Prostate gland (tissue), 2 donors: ENCODE measurements at places on chromosomes 7 and 10.

- no peak for DNase-seq
Observed at GRCh38 chr10:124230635-124231167, 137.3 kb upstream of the CHST15 start.

- no peak for DNase-seq
Observed at GRCh38 chr10:18397906-18398305, 253.5 kb downstream of the NSUN6 start.

- no peak for DNase-seq
Observed at GRCh38 chr10:37777056-37777455, 80.4 kb downstream of the ZNF248 start.

GRCh38 chr7:151389096-151389767, 20.6 kb downstream of the WDR86 start:
- no peak for DNase-seq

DNA sequence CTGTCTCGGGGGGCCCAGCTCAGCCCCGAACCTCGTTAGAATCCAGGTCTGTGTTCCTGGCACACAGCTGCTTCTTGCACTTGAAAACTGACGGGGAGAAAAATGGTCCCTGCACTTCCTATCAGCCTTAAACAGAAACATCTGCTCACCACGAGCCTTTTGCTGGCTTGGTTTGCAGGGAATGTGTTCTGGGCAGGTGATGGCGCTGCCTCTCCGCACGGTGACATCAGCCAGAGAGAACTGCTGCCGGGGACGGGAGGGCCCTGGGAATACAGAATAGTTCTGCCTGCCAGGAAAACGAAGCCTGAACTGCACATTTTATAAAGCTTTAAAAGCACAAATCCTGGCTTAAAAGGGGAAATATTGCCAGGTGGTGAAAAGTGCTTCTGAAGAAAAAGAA, 622.5 kb downstream of the TYW1 start:
- no peak for DNase-seq

DNA sequence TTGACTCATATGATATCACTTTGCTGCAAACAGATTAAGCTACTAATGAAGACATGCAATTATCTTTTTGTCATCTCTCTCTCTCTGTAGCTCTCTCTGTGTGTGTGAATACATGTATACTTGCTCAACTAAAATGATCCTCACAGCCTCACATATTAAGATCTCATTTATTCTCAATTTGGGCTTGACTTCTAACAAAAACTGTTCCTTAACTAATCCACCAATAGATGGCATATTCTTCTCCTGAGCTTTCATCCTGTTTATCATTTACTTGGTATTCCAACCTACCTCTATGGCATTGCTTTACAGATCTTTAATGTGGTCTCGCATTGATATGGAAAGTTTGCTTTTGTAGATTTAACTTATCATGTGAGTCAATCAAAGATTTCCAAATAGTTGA, 540.4 kb downstream of the CNTNAP2 start:
- DNase-seq: no peak
